ENCODE measurements at places on chromosomes 13 and 19. TPM values are rescaled to one million over a fixed set of nuclear protein-coding genes. Genes with fewer than 3 reads are reported as not detected.

BTBD2 gene
- total RNA-seq: 62.1 TPM

GRCh38 chr19:16070366-16070990, 5.8 kb upstream of the TPM4 start:
- DNase-seq: no peak

DNA sequence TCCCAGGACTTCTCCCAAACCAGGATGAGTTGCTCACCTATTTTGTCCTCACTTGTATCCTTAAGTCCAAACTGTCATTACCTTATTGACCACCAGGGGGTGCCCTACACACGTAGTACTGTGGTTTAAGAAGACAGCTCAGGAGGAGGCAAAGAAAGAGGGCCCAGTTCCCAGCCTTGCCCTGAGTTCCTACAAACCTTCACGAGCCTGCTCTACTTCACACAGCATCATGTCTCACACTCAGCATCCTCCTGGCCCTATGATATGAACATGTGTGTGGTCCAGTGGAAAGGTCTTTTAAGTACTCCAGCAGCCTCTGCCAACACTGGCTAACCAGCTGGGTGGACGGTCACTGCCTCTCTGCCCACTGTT, 8.1 kb upstream of the ZNF784 start:
- DNase-seq: peak; percentile 98

DNA sequence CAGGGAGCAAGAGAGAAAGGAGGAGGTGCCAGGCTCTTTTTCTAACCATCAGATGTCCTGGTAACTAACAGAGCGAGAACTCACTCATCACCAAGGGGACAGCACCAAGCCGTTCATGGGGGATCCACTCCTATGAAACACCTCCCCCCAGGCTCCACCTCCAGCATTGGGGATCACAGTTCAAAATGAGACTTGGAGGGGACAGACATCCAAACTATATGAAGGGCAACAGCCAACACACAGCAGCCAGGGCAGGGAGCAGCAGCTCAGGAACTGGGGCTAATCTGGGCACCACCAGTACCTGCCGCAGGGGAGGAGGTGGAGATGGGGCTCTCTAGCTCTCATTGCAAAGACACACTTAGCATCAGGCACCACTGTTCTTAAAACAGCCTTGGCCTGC, 34.3 kb upstream of the VSTM2B start:
- DNase-seq: no peak

KCNC3 gene
- 0.24 TPM for total RNA-seq

DNA sequence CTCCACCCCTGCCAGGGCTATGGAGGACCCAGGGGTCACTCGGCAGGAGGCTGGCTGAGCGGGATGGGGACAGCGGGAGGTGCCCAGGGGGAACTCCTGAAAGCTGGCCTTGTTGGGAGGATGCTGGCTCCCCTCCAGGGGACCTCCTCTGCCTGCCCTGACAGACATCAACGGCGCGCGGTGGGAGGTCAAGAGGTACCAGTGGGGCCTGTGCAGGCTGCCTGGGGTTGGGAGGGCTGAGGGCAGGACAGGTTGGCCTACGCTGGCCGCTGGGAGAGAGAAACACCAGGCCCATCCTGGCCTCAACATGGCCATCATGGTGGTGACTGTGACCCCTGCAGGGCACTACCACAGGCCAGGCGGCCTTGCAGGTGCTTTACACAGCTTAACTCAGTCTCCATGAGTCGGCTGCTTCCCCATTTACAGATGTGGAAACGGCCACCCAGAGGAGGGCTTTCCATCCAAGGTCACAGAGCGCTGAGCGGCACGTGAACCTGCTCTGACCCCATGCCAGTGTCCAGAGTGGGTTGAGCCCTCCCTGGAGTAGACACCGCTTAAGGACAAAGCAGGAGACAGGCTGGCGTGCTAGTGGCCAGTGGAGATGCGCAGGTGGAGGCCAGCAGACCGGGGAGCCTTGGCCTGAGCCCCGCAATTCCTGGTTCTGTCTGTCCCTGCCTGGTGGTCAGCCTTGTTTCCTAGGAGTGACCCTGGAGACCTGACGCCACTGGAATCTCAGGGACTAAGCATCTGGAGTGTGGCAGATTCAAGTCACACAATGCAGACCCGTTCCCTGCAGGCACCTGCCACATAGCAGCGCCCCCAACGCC, 27.6 kb downstream of the CEBPG start:
- DNase-seq: no peak

- no peak for DNase-seq
These were observed 557.0 kb downstream of the SLITRK1 start for GRCh38 chr13:83325125-83325853.

GRCh38 chr13:47087841-47088240, 191.0 kb upstream of the HTR2A start:
- no peak for DNase-seq

DNA sequence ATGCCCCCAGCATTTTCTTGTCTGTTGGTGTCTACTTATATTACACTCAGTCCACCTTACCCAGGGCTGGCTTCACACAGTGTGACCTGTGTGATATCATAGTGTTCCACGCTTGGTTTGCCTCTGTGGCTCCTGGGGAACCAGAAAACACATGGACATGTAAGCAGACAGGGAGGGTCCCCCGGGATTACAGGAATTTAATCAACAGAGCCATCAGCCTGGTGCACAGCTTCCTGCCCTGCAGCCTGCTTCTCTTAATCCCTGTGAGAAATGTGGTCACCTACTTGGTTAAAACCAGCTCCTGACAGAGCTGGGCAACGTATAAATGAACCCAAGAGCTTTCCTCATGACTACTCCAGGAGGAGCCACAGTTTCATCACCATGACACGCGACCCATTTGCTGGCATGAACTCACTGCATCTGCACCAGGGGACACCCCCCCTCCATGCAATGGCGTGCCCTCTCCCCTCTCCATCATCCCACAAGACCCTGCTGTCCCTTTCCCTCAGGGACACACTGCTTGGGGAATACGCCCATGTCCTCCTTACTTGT, 152.1 kb downstream of the UQCRFS1 start:
- no peak for DNase-seq

ERICH4 gene
- total RNA-seq: 2.3 TPM

DNA sequence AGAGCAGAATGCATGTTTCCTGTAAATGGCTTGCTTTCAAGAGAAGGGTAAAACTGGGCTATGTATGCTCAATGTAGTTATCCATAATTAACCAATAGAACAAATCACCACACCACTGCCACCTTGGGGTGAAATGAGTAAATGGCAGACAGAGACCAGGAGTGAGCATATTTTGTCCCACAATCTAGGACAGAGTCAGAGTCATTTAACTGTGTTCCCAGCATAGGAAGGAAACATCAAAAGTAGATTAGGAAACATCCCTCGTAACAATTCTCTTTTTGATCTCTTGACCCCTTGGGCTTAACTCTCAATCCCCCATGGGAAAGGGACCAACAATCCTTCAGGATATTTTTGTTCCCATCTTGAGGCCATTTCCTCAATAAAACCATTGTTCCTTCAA, 224.8 kb downstream of the NHLRC3 start:
- DNase-seq: peak; percentile 46

LRG1 gene
- total RNA-seq: 5.4 TPM

ZNF665 gene
- total RNA-seq: 3.6 TPM

CARD8 gene
- 18.8 TPM for total RNA-seq

DNA sequence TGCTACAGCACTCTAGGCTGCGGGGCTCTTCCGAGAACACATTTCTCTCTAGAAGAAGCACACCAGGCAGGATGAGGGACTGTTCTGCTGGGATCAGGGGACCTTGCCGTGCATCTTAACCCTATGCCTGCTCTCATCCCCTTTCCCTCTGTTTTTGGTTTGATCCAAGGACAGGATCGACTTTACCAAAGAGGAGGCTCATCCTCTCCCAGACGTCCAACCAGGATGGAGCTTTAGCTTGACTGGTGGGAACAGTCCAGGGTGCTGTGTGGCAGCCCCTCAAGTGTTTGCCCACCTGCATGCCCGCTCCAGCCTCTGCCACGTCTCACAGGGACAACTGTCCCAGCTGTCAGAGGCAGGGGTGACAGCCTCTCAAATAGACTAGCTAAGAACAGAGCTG, 42.3 kb upstream of the KCTD15 start:
- no peak for DNase-seq

DNA sequence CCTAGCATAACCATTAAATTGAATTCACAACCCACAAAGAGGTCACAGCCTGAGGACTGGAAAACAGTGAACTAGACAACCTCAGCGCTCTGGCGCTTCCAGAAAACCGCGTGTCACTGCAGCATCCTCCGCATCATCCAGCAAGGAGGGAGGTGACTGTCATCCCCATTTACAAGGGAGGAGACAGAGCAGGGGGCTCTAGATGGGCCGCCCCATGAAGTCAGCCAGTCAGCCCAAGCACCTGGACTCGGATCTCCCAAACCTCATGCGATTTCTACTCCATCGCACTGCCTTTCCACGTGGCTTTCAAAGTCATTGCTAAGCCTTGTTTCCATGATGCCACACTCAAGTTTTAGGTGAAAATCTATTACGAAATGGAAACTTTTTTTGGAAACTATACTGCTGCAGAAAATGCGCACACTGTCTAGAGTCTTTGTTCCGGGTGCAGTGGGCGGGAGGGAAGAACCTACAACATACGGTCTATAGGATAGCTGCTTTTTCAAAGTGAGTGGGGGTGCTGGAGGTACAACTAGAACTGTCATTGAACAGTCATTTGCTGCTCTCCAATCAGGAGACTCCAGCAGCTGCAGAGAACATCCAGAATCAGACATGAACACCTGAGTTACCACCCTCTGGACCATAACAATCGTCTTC, 2.8 kb downstream of the AP3D1 start:
- no peak for DNase-seq

FTL gene
- total RNA-seq: 9,969 TPM

KRTDAP gene
- 1.6 TPM for total RNA-seq

DNA sequence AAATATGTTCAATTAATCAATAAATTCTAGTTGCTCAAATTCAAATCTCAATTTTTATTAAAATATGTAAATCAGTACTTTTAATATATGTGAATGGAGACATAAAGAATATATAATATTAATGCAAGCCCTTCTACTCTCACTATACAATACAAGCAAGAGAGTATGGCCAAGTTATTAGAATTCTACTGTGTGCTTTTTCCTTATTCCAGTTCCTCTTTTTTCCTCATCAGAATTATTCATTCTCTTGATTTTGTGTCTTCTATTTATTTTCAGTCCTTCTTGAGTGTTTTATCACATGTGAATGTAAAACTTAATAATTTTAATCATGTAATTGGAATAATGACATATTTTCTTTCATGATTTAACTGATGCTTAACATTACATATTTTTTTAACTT, 276.8 kb downstream of the PCDH20 start:
- DNase-seq: no peak

DNA sequence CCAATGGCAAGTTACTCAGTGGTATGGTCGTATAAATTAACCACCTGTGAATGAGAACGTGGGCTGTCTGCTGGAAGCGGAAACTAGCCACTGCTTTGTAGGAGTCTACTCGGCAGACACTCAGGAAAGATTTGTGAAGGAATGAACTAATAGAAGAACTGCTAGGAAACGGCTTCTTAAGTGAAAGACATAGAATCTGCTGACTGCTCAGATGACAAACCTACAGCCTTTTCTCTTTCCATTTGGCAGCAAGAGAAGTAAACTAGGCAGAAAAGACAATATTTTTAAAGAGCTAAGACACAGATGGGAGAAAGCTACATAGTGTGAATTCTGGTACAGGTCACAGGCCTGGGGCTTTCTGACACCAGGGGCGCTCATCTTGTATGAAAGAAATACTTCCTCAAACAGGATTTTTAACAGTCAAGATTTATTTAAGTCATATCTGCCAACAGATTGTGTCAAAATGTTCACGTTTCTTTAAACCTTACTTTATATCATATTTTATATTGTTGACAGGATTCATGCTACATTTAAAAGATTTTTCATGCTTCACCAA, 78.4 kb downstream of the MIPEP start:
- DNase-seq: no peak

DNA sequence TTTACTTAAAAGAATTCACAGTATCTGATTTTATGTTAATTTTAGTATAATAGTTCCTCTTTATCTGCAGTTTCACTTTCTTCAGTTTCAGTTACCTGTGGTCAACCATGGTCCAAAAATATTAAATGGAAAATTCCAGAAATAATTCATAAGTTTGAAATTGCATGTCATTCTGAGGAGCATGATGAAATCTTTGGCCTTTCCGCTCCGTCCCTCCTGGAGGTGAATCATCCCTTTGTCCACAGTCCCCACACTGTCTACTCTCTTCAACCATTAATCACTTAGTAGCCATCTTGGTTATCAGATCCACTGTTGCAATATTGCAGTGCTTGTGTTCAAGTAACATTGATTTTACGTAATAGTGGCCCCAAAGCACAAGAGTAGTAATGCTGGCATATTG, 26.9 kb downstream of the SLITRK6 start:
- no peak for DNase-seq

PROZ gene
- 5.4 TPM for total RNA-seq

DNA sequence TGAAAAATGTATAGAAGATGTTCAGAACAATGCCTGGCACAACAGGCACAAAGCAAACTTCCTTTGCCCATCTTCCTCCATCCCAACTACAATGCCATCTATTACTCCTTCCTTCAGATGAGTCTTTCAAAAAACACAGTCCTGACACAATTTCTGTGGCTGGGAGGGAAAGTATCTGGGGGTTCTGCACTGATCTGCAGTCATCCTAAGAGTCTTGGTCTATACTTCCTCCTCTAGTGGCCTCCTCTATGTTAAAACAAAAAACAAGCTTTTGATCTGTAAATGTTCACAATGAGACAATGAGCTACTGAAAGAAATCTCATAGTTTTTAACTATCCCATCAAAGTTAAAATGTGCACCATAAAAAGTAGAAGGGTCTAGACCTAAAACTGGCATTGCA, 44.8 kb downstream of the USP12 start:
- no peak for DNase-seq

- DNase-seq: no peak
These were observed 142.9 kb upstream of the SERP2 start for GRCh38 chr13:44230736-44231135.

GRCh38 chr19:16252459-16253205, 54.9 kb downstream of the AP1M1 start:
- DNase-seq: no peak

DNA sequence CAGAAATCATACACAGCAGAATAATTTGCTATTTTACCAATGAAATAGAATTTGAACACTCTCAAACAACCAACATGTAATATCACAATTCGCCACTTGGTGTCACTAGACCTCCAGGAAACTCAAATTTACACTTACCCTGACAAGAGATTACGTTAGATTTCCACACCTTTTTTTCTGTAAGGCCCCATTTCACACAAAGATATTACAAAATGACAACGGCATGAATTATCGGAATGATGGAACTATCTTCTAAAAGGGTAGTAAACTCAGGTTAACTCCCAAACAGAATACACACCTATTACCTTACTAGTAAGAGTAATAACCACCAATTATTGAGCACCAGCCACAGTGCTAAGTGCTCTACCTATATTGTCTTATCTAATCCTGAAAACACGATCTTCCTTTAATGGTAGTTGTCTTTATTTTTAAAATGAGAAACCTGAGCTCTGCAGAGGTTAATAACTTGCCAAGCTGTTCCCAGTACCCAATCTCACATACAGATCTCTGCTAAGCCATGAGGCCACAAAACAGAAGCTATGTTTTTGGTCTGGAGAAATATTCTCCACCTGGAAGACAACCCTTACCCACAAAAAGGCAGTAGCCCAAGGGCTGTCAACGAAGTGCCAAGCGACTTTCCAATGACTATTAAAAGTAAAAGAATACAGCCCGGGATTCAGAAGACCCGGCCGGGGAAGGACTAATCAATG, 152.4 kb downstream of the DCLK1 start:
- peak; percentile 68 for DNase-seq

Data from hepatocyte (in vitro differentiated cells).